Fibroblast of lung (primary cell): ENCODE measurements at places on chromosomes 5 and 9. TPM values are rescaled to one million over a fixed set of nuclear protein-coding genes. Genes with fewer than 3 reads are reported as not detected.

DNA sequence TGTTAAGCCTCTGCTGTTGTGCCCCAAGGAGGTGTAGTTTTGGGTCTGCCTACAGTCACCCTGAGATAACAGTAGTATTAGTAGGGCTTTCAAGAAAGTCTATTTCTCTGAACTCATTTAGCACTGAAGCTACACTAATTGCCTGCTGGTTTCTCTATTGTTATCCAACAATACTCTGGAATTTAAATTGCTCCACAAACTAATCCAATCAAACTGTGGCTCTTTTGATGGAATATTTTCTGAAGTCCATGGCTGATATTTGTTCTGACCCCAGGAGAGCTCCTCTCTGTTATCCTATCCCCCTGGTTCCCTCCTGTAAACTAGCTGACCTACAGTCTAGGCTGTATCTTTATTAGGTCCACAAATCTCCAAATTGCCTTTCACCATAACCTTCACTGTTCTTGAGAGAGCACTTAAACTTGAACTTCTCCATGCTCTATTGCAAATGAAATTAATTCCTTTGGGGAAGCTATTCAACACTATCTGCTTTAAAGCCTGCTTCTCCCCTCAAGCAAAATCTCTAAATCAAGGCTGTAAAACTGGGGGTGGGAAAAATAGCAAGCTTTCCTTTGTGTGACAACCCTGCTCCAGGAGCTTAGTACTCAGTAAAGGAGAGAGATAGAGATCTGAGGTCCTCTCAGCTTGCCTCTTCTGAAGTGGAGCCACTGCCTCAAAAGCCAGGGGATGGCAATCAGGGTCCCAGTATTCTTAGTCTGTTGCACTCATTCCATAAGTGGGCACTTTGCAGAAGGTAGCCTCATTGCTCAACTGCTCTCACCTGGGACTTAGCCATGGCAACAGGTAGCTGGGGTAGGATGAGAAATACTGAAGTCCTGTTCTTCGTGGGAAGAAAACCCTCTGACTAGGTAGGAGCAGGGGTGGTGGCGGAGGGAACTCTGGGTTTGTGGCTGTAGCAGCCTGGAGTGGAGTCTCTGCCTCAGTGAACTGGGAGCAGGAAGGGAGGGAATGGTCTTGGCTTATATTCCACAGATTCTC, 110.9 kb downstream of the MACIR start:
- no peak overlapping the region for H3K27ac ChIP-seq
- H3K27me3 ChIP-seq: no peaks in the 10 kb centered on the region
- H3K4me3 ChIP-seq: no peak overlapping the region
- no peaks in the 10 kb centered on the region for H3K36me3 ChIP-seq

DNA sequence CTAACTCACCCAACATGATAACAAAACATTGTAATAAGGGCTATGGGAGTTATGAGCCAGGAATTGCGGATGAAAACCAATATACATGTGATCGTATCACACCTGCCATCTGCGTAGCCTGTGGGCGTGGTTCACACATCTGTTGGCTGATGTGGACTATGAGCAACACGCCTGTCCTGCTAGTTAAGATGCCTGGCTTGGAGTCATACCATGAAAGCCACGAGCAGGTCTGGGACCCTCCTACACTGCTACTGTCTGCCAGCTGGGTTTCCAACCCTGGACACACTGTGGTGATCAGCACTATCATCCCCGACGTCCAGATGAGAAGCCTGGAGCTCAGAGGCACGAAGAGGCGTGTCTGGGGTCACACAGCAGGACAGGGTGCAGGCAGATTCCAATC, 40.2 kb downstream of the STK10 start:
- no peak overlapping the region for H3K4me3 ChIP-seq
- no peaks in the 10 kb centered on the region for H3K4me1 ChIP-seq
- no peaks in the 10 kb centered on the region for H3K36me3 ChIP-seq
- no peaks in the 10 kb centered on the region for H3K27me3 ChIP-seq
- no peak overlapping the region for H3K27ac ChIP-seq

- H3K4me1 ChIP-seq: no peaks in the 10 kb centered on the region
- H3K36me3 ChIP-seq: no peaks in the 10 kb centered on the region
- no peaks in the 10 kb centered on the region for H3K27me3 ChIP-seq
These were observed 481.2 kb upstream of the DMAC1 start for GRCh38 chr9:8280811-8281210.

DNA sequence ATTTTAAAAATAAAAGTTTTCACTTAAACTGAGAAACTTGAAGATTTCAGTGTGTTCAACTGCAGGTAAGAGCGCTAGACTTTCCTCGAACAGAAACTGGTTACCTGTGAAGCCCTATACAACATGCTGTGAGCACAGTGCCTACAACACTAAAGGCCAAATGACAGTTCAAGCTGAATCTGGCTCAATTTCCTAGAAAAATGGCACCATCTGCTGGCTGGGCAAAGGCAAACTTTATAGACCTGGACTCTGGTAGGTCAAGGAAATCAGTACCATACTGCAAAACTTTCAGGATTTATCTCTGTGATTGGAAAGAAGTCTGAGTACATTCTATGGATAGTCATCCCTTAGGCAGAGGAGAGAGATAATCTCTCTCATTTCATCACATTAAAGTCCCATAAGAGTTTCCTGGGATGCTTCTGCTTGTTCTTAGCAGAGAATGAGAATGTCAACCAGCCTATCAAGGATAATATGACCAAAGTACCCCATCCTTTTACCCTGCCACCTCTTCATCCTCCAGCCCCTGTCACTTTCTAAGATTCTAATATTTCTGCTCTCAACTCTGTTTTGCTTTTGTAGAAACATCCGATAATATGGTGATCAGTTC, 31.8 kb upstream of the FOXB2 start:
- H3K4me3 ChIP-seq: no peak overlapping the region
- peak; percentile 49 for DNase-seq
- peaks cover 4% of the 10 kb centered on the region for H3K27me3 ChIP-seq
- no peaks in the 10 kb centered on the region for H3K36me3 ChIP-seq
- no peak overlapping the region for H3K27ac ChIP-seq

DNA sequence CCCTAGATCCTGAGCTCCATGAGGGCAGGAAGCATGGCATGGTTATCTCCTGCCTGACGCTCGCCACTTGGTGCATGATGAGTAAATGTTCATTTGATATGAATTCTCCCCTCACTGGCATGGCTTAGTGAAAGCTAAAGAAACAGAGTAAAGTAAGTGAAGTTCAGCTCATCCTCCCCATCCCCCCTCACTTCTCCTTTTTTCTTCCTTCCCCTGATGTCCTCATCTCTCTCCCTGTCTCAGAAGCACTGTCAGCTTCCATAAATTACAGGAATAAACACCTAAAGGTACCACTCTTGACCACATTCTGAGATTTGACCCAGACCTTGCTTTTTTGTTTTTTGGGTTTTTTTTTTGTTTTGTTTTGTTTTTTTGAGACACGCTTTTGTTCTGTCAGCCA, 73.3 kb downstream of the SNX18 start:
- no peak for DNase-seq
- no peaks in the 10 kb centered on the region for H3K36me3 ChIP-seq
- no peak overlapping the region for H3K4me3 ChIP-seq
- H3K4me1 ChIP-seq: no peaks in the 10 kb centered on the region
- no peaks in the 10 kb centered on the region for H3K27me3 ChIP-seq

DNA sequence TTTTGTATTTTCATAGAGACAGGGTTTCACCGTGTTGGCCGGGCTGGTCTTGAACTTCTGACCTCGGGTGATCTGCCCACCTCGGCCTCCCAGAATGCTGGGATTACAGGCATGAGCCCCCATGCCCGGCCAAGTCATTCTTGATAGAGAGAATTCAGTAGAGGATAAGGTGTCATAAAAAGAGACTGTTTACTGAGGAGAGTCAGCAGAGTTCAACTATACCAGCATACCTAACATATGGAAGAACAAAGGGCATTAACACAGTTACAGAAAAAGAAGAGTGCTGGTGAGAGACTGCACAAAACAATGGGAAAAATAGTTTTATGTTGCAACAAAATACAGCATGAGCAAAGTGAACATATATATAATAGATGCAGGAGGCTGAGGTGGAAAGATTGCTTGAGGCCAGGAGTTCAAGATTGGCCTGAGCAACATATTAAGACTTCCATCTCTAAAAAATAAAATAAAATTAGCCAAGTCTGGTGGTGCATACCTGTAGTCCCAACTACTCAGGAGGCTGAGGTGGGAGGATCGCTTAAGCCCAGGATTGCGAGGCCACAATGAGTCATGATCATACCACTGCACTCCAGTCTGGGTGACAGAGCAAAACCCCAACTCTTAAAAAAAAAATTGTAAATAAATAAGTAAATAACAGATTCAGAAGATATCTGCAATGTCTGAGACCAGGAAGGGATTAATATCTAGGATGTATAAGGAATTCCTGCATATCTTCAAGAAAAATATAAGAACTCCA, 19.5 kb downstream of the B4GALT1 start:
- H3K27me3 ChIP-seq: no peaks in the 10 kb centered on the region
- DNase-seq: no peak
- H3K4me3 ChIP-seq: no peak overlapping the region
- H3K27ac ChIP-seq: no peak overlapping the region
- no peaks in the 10 kb centered on the region for H3K36me3 ChIP-seq

DNA sequence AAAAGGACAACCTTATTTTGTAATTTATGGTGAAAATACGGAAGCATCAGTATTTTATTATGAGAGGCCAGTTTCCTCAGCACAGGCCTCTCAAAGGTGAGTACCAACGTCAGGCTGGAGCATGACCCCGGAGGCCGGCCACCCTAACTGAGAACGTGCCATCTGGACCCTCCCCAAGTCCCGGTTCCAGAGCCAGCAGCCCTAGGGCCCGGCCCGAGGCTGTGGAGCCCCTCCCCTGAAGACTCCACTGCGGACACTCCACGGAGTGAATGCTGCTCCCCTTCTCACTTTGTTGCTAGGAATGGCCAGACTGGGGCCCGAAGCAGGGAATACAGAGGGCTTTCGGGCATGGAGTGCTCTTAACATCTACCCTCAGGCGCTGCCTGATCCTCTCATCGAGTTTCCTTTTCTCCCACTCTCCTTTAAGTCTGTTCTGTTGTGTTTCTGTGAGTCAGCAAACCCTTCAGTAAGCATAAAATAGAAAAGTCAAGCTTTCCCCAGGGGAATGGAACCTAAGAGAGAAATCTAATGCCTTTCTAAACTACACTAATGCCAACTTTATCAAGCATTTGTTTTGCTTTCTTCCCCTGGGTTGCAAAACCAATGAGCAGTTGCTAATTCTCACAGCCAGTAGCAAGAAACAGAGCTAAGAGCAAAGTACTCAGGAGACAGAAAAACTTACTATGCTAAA, 4.5 kb downstream of the BRD9 start:
- no peaks in the 10 kb centered on the region for H3K4me1 ChIP-seq
- DNase-seq: no peak
- no peaks in the 10 kb centered on the region for H3K27me3 ChIP-seq

DNA sequence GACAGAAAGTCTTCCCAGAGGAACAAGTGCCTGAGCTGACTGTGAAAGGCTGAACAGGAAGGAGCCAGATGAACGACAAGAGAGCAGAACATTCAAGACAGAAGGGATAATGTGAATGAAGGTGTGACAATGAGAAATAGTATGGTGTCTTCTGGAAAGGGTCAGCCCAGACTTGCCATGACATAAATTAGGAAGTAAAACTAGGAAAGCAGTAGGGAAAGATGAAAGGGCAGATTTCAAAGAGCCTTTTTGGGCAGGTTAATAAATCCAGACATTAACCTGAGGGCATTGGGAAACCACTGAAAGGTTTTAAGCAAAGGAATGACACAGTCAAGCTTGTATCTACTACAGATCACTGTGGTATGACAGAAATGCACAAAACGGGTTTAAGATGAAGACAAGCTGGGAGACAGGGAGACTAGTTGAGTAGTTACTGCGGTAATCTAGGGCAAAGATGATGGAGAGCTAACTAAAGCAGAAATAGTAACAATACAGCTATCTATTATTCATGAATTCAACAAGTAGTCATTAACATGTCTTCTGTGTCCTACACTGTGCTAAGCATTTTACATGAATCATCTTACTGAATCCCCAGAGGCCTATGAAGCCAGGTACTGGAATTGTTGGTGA, 580.9 kb upstream of the WWC1 start:
- DNase-seq: peak; percentile 77
- no peaks in the 10 kb centered on the region for H3K27me3 ChIP-seq
- no peak overlapping the region for H3K4me3 ChIP-seq

- no peak overlapping the region for H3K4me3 ChIP-seq
- no peaks in the 10 kb centered on the region for H3K36me3 ChIP-seq
- H3K27me3 ChIP-seq: no peaks in the 10 kb centered on the region
- DNase-seq: peak; percentile 5
These were observed 131.2 kb upstream of the PLCXD3 start for GRCh38 chr5:41641621-41642020.

GRCh38 chr9:6307551-6308096, 20.6 kb upstream of the TPD52L3 start:
- no peaks in the 10 kb centered on the region for H3K27me3 ChIP-seq
- H3K4me3 ChIP-seq: no peak overlapping the region

- no peak overlapping the region for H3K27ac ChIP-seq
- no peaks in the 10 kb centered on the region for H3K36me3 ChIP-seq
- no peaks in the 10 kb centered on the region for H3K4me1 ChIP-seq
- no peak overlapping the region for H3K4me3 ChIP-seq
- H3K27me3 ChIP-seq: peaks cover 3% of the 10 kb centered on the region
- DNase-seq: no peak
These were observed 231.6 kb upstream of the ANKH start for GRCh38 chr5:15103130-15103529.

GRCh38 chr9:89008055-89008743, 16.9 kb downstream of the S1PR3 start:
- no peaks in the 10 kb centered on the region for H3K36me3 ChIP-seq
- H3K27ac ChIP-seq: no peak overlapping the region
- no peak overlapping the region for H3K4me3 ChIP-seq

DNA sequence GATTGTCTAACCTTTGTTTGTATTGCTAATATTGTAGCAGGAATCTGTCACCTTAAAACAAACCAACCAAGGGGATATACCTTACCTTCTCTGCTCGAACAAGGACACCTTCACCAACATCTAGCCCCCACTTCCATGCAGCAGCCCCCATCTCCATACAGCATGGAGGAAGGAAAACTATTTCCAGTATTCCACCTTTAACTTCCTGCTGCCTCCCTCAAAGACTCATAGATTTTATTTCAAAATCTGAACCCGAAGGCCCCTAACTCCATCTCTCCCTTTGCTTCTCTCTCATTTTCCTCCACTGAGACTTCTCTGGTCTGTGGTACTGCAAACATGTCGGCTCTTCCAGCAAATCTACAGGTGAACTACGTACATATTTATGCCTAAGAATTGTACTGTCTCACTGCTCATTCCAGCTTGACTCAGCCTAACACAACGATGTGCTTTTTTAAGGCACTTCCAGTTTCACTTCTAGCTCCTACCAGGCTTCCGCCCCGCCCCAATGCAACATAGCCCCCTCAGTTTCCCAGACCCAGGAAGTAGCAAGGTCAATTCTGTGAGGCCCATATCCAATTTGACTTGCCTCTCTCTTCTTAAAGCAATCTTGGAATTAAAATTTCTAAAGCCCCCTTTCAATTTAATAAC, 70.7 kb upstream of the RNF38 start:
- peak; percentile 78 for DNase-seq
- H3K27me3 ChIP-seq: no peaks in the 10 kb centered on the region
- H3K4me1 ChIP-seq: no peaks in the 10 kb centered on the region
- no peaks in the 10 kb centered on the region for H3K36me3 ChIP-seq
- H3K27ac ChIP-seq: peak overlapping the region; percentile 73
- H3K4me3 ChIP-seq: peak overlapping the region; percentile 59

Gene C9
- under 0.01 and 0.33 TPM in 2 replicates for total RNA-seq

Gene BTNL3
- total RNA-seq: not detected in 2 replicates

Gene PCDHB2
- 1.8 and 4.6 TPM in 2 replicates for total RNA-seq

Gene NR5A1
- not detected in 2 replicates for total RNA-seq

Gene SHROOM1
- 4.1 and 6.1 TPM in 2 replicates for total RNA-seq

Gene TTC23L
- total RNA-seq: 0.26 and 0.33 TPM in 2 replicates

Gene LRRC70
- total RNA-seq: 0.51 and 1.3 TPM in 2 replicates

Gene GLRA1
- not detected in 2 replicates for total RNA-seq

Gene MARCHF11
- not detected in 2 replicates for total RNA-seq

Gene PCDHB6
- total RNA-seq: 0.26 and 0.33 TPM in 2 replicates

Gene CDX1
- under 0.01 and 0.33 TPM in 2 replicates for total RNA-seq
